Stimulated activated CD4-positive, alpha-beta T cell treated with anti-CD3 and anti-CD28 coated beads, Interleukin-4, amount 100 ng/mL, for 48 hours (primary cell): ENCODE measurements at places on chromosomes 2 and 18.
A peak's percentile ranks its signal among the peaks of the same experiment; 100 is the strongest.

DNA sequence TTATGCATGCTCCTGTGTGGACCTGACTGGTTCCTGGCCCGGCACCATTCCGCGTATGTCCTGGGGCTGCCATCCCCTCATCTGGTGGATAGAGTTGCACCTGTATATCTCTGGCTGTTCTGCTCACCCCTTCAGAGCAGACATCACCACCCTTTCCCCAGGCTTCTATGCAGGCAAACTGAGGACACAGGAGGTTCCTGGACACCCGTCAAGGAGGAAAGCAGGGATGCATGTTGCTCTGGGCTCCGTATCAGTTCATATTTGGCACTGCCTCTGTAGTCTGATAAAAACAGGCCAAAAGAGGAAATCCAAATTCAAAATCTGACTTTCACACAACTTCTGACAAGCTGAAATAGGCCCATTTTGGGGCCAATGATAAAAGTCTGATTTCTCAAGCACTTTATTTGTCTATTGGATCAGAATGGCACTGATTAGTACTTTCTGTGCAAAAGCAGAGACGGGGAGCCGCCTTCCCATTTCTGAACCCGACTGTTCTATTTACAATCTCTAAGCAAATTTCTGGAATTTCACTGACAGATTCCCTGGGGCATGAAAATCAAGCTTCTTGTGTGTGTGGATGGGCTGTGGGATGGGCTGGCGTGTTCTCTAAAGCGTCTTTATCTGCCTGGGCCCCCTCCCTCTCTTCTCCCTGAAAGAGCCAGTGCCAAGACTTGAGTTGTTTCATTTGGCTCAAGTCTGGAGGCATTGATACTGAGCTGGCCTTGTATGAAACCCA is 96.9 kb downstream of the SETBP1 start:
- DNase-seq: no peak

GRCh38 chr2:85743304-85743978 is 10.3 kb upstream of the ATOH8 start:
- DNase-seq: no peak

GRCh38 chr2:145815933-145816332 is 1296.0 kb upstream of the ZEB2 start:
- no peak for DNase-seq

GRCh38 chr2:152063325-152063924 is 35.4 kb downstream of the CACNB4 start:
- no peak for DNase-seq

- no peak for DNase-seq
Observed at GRCh38 chr2:183031911-183032794, 6.1 kb downstream of the NCKAP1 start.

- DNase-seq: no peak
Observed at GRCh38 chr2:3602553-3603339, 7.8 kb downstream of the COLEC11 start.

DNA sequence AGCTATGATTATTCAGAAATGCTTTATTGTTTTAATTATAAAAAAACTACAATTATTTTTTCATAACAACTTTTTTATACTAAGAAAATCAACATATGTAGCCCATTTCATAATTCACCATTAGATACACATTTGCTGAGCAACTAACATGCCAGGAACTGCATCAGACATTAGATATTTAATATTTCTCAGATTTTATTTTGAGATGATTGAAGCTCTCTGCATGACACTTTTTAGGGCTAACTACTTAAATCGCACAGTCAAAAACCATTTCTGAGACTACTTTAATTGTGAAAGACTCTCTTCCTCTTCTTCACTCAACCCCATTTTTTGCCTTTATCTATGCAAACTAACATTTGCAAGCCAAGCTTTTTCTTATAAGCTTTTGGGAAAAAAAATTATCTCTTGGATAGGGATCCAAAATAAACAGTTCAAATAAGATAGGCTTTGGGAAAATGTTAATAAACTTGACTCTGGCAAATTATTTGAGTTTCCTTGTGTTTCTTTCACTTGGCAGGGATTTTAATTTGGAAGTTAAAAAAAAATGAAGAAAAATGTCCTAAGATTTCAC is 9.1 kb upstream of the COL3A1 start:
- no peak for DNase-seq

- DNase-seq: peak; percentile 60
Observed at GRCh38 chr2:15968280-15969178, 28.2 kb downstream of the MYCN start.

DNA sequence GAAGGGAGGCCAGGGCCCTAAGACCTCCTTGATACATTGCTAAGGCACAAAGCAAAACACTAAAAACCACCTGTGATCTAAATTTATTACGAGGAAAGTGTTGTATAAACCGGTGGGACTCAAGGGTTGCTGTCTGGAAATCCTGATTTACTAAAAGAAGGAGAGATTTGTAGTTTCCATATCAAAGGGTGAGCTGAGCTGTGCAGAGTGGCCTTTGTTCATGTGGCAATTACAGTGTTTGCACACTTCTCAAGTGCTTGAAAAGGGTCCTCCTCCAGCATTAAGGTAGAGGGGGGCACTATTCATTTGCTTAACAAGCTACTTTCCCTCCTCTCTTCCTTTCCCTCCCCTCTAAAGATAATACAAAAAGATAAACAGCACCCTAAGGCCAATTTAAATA is 30.5 kb upstream of the ITGA4 start:
- no peak for DNase-seq

DNA sequence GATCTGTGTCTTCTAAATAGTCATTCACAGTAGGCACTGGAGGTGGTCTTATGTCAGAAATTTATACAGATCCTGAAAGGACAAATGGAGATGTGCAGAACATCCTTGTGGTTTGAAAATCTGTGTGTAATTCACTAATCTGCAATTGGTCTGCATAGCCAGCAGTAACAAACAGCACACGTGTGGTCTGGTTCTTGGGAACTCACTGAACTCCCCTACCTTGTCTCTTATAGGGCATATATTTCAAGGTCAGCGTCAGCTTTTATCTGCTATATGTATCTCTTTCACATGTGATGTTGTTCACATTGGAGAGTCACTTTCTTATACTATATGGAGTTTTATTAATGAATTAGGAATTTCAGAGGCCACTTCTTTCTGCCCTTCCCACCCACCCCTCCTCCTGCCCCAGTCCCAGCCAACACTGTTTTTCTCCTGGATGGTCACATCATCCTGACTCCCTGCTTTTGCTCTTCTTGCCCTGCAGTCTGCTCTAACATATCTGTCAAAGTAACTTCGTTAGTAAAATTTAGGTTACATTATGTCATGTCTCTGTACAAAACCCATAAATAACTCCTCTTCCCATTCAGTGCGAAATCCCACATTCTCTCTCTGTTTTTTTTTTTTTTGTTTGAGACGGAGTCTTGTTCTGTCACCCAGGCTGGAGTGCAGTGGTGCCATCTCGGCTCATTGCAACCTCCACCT is 35.4 kb upstream of the CABYR start:
- no peak for DNase-seq

GRCh38 chr2:63840081-63840784 is 1.5 kb upstream of the UGP2 start:
- DNase-seq: no peak

DNA sequence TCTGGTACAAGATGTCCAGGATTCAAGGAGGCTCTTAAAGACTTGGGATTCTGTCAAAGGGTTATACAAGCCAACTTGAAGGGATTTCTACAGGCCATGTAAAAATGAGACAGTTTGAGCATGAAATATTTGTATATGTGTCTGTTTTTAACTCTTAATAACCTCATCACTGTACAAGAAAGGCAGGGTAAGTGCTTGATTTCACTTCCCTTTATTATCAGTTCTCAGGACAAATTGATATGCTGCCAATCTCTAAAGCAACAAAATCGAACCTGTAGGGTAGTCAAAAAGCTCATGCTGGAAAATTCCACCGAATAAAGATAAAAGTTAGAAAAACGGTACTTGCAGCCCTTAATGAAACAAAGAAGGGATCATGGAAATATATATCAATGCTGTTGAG is 14.1 kb downstream of the COPS8 start:
- no peak for DNase-seq

- no peak for DNase-seq
Observed at GRCh38 chr2:226256709-226257376, 542.8 kb downstream of the IRS1 start.

DNA sequence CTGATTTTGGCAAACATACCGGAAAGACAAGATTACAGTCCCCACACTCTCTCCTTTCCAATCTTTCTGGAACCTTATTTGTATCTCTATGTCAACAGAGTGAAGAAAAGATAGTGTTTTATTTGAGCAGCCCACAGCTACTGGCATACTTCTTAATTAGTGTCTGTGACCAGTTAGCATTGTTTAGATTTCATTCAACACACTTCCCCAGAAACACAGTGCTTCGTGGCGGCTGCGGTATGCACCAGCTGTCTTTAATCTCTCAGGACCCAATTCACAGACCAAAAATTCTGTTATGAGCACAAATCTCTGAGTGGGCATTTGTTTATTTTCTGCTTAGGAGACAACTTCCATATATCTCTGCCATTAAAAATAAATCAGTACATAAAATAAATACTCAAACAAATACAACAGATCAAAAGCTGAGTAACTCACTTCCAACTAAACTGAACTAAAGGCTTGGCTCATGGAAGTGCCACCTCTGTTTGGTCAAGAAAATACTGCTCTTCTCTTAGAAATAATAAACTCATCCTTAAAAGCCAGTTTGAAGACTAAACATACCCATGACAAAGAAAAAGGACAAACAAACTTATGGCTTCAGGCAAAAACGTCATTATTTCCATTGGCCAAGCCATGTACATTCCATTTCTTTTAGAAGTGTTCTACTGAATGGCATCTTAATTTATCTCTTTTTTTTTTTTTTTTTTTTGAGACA is 392.4 kb downstream of the TXNL1 start:
- DNase-seq: no peak

DNA sequence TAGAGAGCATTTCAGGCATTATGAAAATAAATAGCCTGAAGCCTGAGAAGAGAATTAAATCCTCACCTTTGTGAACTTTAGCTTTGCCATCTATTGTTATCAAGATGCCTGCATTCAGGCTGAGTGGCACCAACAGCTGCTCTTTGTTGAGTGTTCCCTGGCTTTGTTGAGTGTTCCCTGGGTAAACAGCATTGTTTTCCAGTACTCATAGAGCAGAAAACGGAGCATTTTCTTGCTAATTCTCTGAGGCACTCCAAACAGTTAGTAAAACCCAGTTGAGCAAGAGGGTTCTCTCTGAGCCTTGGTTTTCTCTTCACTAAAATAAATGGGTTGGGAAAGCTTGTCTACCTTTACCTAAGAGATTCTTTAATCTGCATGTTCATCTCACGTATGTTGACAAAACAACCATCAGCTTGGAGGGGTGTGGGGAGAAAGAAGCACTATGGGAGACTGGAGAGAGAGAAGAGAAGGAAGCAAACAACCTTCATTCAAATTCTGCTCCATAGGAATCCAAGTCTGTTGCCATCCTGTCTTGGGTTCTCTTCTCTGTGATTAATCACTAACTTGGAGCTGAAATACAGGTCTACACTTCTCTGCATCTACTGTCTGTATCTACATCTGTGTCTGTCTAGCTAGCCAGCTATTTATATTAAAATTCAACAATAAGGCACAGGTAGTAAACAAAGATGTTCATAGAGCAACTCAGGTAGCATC is 567.0 kb upstream of the SOX11 start:
- no peak for DNase-seq

GRCh38 chr2:239883326-239884050 is 141.7 kb downstream of the NDUFA10 start:
- DNase-seq: no peak

GRCh38 chr18:63220903-63221302 is 98.7 kb downstream of the BCL2 start:
- no peak for DNase-seq

GRCh38 chr2:170695521-170696410 is 19.4 kb upstream of the SP5 start:
- DNase-seq: no peak

DNA sequence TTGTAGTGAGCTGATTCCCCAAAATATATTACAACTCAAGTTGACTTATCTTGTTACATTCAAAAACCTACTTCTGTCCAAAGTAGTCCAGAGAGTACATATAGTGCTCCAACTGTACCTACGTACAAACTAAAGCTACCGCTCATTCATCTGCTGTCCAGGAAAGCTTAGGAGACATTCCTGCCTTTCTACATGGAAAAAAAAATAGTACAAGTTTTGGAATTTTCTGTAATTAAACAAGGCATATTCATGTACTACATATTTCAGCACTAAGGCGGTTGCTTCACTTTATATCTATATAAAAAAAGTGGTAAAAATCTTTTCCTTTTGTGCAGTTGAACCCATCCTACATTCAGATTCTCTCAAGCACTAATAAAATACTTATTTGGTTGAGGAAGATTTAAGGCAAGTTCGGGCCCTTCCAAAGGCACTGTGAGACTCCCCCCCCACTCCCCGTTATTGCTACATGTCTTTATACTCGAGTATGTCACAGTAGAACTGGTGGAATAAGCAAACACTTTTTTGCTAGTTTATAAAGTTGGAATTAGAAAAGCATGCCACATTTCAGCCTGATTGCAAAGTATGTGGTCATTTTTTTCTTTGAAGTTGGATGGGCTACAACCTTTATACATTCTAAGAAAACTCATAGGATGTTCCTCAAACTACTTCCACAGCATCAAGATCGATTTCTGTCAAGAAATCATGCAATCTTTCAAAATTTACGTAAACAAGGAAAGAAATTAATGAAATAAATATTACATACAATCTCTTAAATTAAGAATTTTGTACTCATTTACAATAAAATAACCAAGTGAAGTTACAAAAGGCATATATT is 3.7 kb downstream of the ZFP36L2 start:
- DNase-seq: no peak

DNA sequence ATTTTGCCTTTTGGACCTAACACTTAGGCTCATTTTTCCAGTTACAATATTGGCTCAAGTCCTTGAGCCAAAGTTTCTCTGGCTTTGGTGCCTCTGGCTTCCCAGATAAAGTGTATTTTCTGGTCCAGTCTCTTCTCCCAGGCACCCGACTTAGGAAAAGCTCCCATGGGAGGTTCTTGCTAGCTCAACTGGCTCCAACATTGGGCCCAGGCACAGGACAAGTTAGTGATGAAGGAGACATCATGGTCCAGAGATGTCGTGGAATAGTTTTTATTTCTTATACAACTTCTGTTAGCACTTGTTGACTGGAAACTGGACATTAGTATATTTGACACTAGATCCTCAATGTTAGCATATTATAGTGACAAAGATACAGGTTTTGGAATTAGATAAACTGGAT is 8.2 kb upstream of the ZEB2 start:
- no peak for DNase-seq

GRCh38 chr2:216799873-216800431 is 59.9 kb downstream of the TNP1 start:
- no peak for DNase-seq
